Foreskin keratinocyte (primary cell): ENCODE measurements at places on chromosomes 13 and 19. TPM values are rescaled to one million over a fixed set of nuclear protein-coding genes. Genes with fewer than 3 reads are reported as not detected.

CAMSAP3 gene
- total RNA-seq = 7.5 and 9.1 TPM in 2 replicates

LILRB3 gene
- not detected in 2 replicates for total RNA-seq

CACNG8 gene
- not detected in 2 replicates for total RNA-seq

RGL3 gene
- not detected in 2 replicates for total RNA-seq

SLC25A42 gene
- 2.6 and 2.7 TPM in 2 replicates for total RNA-seq

CGB1 gene
- total RNA-seq = not detected in 2 replicates

ELAVL3 gene
- not detected in 2 replicates for total RNA-seq

FFAR2 gene
- total RNA-seq = not detected in 2 replicates

BIVM gene
- total RNA-seq = 18.7 and 23.0 TPM in 2 replicates

LGI4 gene
- not detected in 2 replicates for total RNA-seq

CEACAM7 gene
- total RNA-seq = not detected in 2 replicates

PIAS4 gene
- total RNA-seq = 22.0 and 23.9 TPM in 2 replicates

BRSK1 gene
- total RNA-seq = 3.1 and 3.6 TPM in 2 replicates

TEX26 gene
- not detected in 2 replicates for total RNA-seq

HSD17B14 gene
- total RNA-seq = 4.0 and 4.4 TPM in 2 replicates

POSTN gene
- total RNA-seq = 1.8 and 12.7 TPM in 2 replicates

SERP2 gene
- total RNA-seq = 4.9 and 6.0 TPM in 2 replicates

ADGRE2 gene
- 0.63 and 1.4 TPM in 2 replicates for total RNA-seq

CDX2 gene
- total RNA-seq = not detected in 2 replicates

ADM5 gene
- 1.2 and 1.6 TPM in 2 replicates for total RNA-seq

ZNF71 gene
- total RNA-seq = 6.9 and 7.5 TPM in 2 replicates

MCEMP1 gene
- total RNA-seq = not detected in 2 replicates

SYCN gene
- not detected in 2 replicates for total RNA-seq

ATCAY gene
- not detected in 2 replicates for total RNA-seq

ZNF724 gene
- total RNA-seq = 11.4 and 13.2 TPM in 2 replicates

FCHO1 gene
- 6.2 and 8.8 TPM in 2 replicates for total RNA-seq

RGS9BP gene
- total RNA-seq = 0.07 TPM in 2 replicates

RASGRP4 gene
- not detected in 2 replicates for total RNA-seq
